ENCODE measurements at places on chromosomes 5 and 9. TPM values are rescaled to one million over a fixed set of nuclear protein-coding genes. Genes with fewer than 3 reads are reported as not detected.

The PRRX2 gene
- not detected for polyA plus RNA-seq

The FOXI1 gene
- polyA plus RNA-seq = not detected

The ZCCHC9 gene
- polyA plus RNA-seq = 12.4 TPM

The EGFL7 gene
- 6.2 TPM for polyA plus RNA-seq

The SET gene
- polyA plus RNA-seq = 198 TPM

The LCN9 gene
- not detected for polyA plus RNA-seq

The PCDHB8 gene
- not detected for polyA plus RNA-seq

The PRSS3 gene
- polyA plus RNA-seq = 34.6 TPM

The RGS3 gene
- 19.6 TPM for polyA plus RNA-seq

The TAF1L gene
- not detected for polyA plus RNA-seq

The GHR gene
- 1.8 TPM for polyA plus RNA-seq

The SMIM33 gene
- polyA plus RNA-seq = not detected

The BARHL1 gene
- not detected for polyA plus RNA-seq

The TRIP13 gene
- polyA plus RNA-seq = 37.8 TPM

The CCDC183 gene
- polyA plus RNA-seq = 0.06 TPM

The ACSL6 gene
- 0.18 TPM for polyA plus RNA-seq

The CAMK4 gene
- 0.30 TPM for polyA plus RNA-seq

The WNT8A gene
- not detected for polyA plus RNA-seq

The DDX4 gene
- 0.04 TPM for polyA plus RNA-seq

The UBAP2 gene
- polyA plus RNA-seq = 17.0 TPM

The GRIN3A gene
- polyA plus RNA-seq = not detected

The FAM78A gene
- polyA plus RNA-seq = 0.33 TPM

The MYOZ3 gene
- not detected for polyA plus RNA-seq

The SPATA31D3 gene
- polyA plus RNA-seq = not detected

The PCDHGC4 gene
- polyA plus RNA-seq = 0.12 TPM

The IGIP gene
- polyA plus RNA-seq = 1.3 TPM

The SOX30 gene
- polyA plus RNA-seq = 0.03 TPM

The LRRC19 gene
- not detected for polyA plus RNA-seq

The AK8 gene
- polyA plus RNA-seq = 0.24 TPM

The TAF11L10 gene
- polyA plus RNA-seq = not detected

The SPRY4 gene
- polyA plus RNA-seq = 12.3 TPM

The ZNF879 gene
- polyA plus RNA-seq = 1.8 TPM

The SOHLH1 gene
- polyA plus RNA-seq = not detected

The GBA2 gene
- polyA plus RNA-seq = 28.7 TPM

Measured in keratinocyte (primary cell).